ENCODE measurements at places on chromosomes 7 and 10.

DNA sequence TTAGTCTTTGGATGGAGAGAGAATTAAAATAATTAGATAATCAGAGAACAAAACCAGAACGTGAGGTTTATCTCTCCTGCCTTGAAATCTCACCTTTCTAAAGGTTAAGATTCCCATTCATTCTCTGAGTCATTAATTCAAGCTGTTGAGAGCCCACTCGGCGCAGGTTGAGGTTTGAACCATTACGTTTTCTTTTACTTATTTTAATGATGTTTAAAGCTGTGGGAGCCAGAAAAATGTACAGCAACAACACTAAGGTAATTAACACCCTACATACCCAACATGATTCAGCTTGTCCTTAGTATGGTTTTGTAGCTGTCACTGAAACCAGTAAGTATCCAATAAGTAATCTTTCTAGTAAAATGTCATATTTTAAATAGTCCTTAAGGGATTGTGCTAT lies 153.0 kb upstream of the ANK3 start:
- DNase-seq: no peak

DNA sequence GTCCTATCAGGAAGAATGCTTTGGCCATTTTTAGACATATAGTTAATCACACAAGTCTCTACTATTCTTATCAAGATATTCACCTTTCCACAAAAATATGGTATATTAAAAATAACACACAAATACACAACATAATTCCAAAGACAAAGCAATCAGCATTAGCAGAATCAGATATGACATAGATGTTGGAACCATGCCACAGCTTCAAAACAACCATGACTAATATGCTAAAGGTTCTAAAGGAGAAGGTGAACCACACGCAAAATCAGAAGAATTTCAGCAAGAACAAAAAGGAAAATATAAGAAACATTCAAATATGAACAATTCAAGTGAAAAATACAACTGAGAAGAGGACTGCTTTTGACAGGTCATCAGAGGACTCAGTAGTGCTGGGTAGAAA lies 670.2 kb upstream of the SORCS1 start:
- no peak for DNase-seq

DNA sequence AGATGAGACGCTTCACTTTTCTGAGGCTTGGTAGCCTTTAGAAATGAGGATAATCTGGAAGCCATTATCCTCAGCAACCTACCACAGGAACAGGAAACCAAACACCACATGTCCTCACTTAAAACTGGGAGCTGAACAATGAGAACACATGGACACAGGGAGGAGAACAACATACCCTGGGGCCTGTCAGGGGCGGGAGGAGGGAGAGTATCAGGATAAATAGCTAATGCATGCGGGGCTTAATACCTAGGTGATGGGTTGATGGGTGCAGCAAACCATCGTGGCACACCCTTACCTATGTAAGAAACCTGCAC lies 48.9 kb downstream of the LRGUK start:
- DNase-seq: no peak

DNA sequence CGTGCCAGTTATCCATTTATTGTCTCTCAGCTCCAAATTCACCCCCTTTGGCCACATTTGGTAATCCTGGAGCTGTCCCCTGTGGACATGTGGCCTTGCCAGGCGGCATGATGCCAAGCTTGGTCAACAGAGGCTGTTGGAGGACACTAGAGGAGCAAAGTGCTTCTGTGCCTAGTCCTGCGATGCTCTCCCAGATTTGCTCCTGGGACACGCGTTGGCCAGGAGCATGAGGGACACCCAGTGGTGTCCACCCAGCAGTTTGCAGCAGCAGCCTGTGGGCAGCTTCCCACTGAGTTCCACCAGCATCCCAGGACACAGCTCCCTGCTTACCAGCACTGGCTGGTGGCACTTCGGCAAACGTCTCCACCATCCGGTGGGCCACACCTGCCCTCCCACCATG lies 55.5 kb upstream of the STEAP1B start:
- DNase-seq: no peak

- no peak for DNase-seq
These were observed 171.3 kb downstream of the RNLS start for GRCh38 chr10:88411772-88412349.

- DNase-seq: no peak
These were observed 3.6 kb downstream of the SFXN4 start for GRCh38 chr10:119161680-119162451.

- no peak for DNase-seq
These were observed 176.9 kb upstream of the ZWINT start for GRCh38 chr10:56537984-56538383.

GRCh38 chr10:75613685-75614504 lies 182.5 kb downstream of the LRMDA start:
- DNase-seq: peak; percentile 48

DNA sequence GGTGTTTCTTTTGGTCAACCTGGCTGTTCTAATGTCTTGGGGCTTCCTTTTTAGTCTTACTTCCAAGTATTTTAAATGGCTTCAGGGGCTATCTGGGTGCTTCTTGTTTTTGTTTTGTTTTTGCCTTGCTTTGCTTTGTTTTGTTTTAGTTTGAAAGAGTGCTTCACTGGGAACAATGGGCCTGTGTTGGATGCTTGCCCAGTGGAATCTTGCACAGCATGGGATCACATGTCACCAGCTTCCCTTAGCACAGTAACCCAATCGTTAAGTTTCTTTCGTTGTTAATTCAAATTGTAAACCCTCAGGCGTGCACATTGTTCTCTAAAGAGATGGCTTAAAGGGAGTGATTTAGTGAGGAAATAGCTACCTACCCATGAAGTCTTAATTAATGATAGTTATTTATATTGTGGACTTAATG lies 8.9 kb downstream of the COL17A1 start:
- peak; percentile 77 for DNase-seq

DNA sequence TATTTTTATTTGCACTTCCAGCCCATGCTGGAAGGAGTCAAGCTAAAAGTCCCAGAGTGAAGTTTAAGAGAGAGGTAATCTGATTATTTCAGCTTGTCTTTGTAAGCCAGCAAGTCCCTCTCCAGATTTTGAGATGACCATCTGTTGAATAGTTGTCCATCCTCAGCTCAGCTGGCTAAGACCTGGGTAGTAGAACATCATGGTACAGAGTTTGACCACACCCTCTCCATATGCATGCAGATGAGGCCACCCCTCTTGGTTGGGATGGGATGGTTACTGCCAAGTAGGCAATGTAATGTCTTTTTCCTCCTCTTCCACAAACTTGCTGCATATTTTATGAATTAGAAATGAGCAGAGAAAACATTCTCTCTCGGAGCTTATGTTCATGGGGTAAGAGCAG lies 639.8 kb downstream of the SORCS3 start:
- no peak for DNase-seq

DNA sequence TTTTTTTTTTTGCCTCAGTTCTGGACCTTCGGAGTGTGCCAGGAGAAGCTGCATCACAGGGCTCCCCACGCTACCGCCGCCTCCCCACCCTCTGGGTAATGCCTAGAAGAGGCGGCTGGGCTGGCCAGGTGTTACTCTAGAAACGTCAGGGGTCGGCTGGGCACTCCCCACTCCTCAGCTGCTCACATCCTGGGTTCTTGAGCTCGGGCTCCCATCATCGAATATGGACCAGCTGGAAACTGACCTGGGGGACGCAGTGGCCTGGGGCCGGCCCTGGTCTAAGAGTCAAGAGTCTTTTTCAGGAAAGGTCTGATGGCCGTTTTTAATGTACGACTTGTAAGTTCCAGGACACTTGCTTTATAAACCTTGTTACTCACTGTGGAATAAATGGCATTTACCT lies 326.5 kb downstream of the WDR37 start:
- DNase-seq: no peak

DNA sequence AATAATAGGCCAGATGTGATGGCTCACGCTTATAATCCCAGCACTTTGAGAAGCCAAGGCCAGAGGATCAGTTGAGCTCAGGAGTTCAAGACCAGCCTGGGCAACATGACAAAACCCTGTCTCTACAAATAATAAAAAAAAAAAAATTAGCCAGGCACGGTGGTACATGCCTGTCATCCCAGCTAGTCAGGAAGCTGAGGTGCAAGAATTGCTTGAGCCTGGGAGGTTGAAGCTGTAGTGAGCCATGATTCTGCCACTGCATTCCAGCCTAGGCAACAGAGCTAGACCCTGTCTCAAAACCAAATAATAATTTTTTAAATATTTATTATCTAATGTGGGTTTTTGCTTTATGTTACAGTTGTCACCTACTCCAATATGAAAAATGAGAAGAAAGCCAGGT lies 178.9 kb downstream of the ADK start:
- DNase-seq: no peak

GRCh38 chr10:51932530-51932929 lies 233.1 kb upstream of the CSTF2T start:
- no peak for DNase-seq

DNA sequence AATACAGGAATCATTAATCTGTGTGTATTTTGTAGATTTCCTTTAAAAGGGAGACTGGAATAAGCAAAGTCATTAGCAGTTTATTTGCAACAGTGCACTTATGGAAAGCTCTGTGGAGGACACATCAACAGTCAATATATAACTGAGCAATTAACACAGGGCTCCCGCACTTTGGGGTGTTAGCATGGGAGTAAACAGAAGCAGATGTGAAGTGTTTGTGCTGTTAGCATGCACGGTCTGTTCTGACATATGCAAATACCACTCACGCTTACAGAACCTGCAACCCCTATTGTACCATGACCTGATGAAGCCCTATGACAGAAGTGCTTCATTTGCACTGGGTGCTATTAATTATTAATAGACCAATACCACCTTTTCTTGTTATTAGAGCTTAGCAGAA lies 118.9 kb downstream of the PPP1R3A start:
- no peak for DNase-seq
